Activated CD8-positive, alpha-beta memory T cell treated with anti-CD3 and anti-CD28 coated beads for 1 hour (primary cell): ENCODE measurements at places on chromosomes 4 and X.

- no peak for DNase-seq
These were observed 86.4 kb downstream of the SHISA3 start for GRCh38 chr4:42483426-42484379.

- DNase-seq = no peak
These were observed 36.4 kb downstream of the TMEM154 start for GRCh38 chr4:152643153-152644035.

- no peak for DNase-seq
These were observed 211.6 kb upstream of the DKK2 start for GRCh38 chr4:107247738-107248137.

- no peak for DNase-seq
These were observed 55.2 kb downstream of the TRMT44 start for GRCh38 chr4:8495803-8496202.

DNA sequence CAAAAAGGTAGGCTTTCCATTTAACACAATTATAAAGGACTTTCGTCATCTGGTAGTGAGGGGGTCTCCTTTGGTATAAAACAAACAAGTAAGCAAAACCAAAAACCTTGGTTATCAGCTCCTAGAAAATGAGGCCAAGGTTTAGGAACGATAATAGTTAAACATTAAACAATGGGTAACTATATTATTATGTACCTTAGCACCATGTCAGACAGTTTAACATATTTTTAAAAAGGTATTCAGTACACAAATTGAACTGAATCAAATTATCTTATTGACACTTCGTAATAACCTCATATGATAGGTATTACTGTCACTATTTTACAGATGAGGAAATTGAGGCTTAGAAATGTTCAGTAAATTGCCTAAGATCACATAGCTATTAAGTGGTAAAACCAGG lies 32.1 kb upstream of the RAB9B start:
- no peak for DNase-seq

GRCh38 chr4:89836031-89836745 lies 773 bp downstream of the SNCA start:
- no peak for DNase-seq

- no peak for DNase-seq
These were observed 201.4 kb downstream of the CCSER1 start for GRCh38 chr4:90328558-90328957.

- DNase-seq = no peak
These were observed 166.9 kb upstream of the KLF3 start for GRCh38 chr4:38497121-38497520.

- no peak for DNase-seq
These were observed 57.4 kb upstream of the HGFAC start for GRCh38 chr4:3384391-3384770.

- no peak for DNase-seq
These were observed 614.5 kb upstream of the LCORL start for GRCh38 chr4:18636001-18636585.

- no peak for DNase-seq
These were observed 56.6 kb downstream of the ARHGAP6 start for GRCh38 chrX:11609109-11609508.

GRCh38 chr4:162360369-162361149 lies 196.8 kb upstream of the FSTL5 start:
- DNase-seq = no peak
